Stimulated activated CD4-positive, alpha-beta T cell treated with anti-CD3 and anti-CD28 coated beads, Interleukin-15, amount 100 ng/mL, for 24 hours (primary cell): ENCODE measurements at places on chromosomes 1 and 21.

DNA sequence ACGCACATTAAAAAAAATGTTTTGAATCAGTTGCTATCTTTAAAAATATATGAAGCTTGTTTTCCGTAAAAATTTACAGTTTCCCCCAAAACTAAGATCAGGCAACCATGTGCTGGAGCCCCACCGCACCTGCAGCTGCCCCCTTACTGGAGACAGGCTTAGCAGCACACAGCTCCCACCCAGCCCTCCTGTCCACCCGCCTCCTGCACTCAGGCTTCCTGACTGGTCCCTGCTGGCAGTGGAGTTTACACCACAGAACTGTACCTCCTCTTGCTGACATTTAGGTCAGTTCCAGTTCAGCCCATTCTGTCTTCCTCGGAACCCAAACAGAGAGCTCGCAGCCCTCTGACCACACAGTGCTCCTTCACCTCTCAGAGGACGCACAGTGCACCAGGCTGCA, 2.1 kb downstream of the GPR161 start:
- DNase-seq: no peak

DNA sequence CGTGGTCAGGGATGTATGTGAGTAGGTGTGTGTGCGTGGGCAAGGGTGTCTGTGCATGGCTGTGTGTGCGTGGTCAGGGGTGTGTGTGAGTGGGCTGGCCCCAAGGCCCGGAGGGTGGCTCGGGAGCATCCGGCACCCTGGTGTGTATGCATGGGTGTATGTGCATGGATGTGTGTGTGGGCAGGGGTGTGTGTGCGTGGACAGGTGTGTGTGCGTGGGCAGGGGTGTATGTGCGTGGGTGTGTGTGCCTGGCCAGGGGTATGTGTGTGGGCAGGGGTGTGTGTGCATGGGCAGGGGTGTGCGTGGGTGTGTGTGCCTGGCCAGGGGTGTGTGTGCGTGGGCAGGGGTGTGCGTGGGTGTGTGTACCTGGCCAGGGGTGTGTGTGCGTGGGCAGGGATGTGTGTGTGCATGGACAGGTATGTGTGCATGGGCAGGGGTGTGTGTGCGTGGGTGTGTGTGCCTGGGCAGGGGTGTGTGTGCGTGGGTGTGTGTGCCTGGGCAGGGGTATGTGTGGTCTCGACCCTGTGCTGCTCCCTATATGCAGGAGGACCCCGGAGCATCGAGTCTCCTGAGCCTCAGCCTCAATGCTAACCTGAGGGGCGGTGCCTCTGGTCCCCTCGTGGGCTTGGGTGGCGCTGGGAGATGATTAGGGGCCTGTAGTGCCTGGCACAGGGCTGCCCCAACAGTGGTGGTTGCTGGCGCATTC, 16.3 kb downstream of the ARHGEF16 start:
- no peak for DNase-seq

DNA sequence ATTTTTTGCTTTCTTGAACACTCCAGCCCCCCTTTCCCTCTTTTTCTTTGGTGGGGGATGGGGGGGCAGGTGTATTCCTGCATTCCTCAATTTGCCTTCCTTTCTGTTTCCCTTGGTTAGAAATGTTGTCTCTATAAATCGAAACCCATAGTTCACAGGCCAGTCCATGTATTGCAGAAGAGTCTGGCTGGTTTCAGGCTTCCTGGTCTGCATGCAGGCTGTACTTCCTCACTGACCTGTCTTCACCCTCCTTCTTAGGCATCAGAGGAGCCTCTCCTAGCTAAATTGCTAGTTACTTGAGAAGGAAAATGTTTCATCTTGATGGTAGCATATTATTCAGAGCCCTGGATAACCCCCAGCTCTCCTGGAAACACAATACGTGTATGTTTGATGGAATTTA, 140.0 kb downstream of the SPATA46 start:
- no peak for DNase-seq

DNA sequence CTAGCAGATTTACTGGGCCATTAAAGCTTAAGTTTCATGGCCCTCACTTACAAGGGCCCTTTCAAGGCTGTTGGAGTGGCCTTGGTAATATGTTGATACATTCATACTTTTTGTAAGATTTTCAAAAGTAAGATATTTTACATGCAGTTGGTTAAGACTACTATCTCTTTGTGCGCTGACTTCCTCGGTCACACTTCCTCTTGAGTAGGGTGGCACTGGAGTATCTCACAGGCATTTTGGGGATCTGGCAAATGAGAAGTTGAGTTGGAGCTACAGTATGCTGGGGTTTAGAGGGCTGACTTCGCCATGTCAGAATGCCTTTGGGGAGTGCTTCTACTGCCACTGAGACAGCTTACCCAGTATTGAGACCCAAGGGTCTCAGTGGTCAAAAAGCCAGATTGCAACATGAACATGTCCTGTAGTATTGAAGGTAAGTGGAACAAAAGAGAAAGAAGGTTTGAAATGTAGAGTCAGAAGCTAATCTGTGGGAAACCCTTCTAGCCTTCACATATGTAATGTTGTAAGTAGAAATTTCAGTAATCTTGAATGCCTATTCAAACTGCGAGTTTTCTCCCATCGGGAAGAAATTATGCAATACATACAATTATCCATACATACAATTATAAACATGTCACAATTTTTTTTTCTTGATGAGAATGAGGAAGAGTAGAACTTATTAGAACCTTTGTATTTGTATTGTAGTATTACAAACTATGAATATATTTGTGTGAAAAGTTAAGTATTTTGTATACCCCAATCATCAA, 32.3 kb upstream of the RALGPS2 start:
- no peak for DNase-seq

DNA sequence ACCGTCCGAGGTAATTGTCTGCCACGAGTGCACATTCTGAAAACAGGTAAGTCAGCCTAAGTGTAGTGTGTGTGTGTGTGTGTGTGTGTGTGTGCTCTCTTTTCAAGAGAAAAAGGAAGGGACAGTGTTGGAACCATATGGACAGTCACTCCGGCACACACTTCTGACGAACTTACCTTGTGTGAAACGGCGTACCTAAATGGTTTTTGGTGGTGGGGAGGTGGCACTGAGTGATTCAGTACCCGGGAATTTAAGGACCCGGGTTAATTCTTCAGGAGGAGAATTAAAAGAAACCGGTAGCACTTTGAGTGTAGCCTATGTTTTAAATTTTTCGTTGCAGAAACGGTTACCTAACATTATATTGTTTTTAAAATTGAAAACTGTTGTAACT, 286 bp downstream of the ODR4 start:
- no peak for DNase-seq

DNA sequence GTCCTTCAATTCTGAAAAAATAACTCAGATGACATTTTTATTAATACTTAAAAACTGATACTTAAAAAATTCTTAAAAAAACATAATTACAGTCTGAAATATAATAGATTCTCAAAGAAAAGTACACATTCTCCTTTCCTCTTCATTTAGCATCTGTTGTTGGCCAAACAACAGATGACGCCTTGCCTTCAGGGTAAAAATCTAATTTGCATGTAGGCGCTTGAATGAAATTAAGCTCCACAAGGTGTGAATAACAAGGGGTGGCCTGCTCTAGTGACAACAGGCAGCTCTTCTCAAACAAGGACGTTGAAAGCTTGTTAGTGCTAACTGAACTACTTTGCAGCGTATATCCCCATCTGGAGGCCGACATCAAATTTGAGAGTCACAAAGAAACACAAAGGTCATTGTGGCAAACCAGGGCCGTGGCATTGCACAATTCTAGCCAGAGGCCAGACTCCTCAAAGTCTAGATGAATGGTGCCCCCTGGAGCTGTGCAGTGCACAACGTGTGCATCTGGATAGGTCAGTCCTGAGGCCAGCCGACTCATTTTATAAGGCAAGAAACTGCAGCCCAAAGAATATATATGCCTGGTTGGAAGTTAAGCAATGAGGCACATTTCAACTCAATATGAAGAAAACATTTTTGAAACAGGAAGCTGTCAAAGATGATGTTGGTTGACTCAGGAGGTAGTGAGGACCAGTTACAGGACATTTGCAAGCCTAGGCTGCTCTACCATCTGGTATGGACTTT, 459.2 kb upstream of the RUNX1 start:
- DNase-seq: no peak

- DNase-seq: no peak
Measured at GRCh38 chr1:223878598-223879325, 33.0 kb upstream of the TP53BP2 start.

DNA sequence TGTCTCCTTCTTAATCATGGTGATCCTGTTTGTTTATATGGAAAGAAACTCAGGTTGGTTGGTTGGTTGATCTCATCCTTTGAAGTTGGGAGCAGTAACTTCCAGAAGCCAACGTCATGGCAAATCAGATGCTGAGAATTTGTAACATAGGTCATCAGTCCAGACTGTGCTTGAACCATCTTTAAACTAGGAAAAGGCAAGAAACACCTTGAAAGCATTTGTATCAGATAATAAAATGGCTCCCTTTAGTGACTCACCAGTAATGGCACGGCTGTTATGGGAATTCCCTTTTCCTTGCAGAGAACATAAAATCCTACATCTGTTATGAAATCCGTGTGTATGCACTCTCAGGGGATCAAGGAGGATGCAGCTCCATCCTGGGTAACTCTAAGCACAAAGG, 58.1 kb downstream of the SERBP1 start:
- DNase-seq: no peak

DNA sequence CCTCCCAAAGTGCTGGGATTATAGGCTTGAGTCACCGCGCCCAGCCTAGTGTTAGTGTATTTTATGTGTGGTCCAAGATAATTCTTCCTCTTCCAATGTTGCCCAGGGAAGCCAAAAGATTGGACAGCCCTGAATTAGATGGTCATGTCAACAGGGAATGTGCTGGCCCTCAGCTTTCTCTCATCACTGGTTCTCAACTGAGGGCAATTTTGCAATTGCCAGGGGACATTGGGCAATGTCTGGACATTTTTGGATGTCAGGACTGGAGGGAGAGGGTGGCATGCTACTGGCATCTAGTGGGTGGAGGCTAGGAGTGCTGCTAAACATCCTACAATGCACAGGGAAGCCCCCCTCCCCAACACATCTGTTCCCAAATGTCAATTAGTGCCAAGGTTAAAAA, 95.0 kb downstream of the LAMC2 start:
- no peak for DNase-seq

DNA sequence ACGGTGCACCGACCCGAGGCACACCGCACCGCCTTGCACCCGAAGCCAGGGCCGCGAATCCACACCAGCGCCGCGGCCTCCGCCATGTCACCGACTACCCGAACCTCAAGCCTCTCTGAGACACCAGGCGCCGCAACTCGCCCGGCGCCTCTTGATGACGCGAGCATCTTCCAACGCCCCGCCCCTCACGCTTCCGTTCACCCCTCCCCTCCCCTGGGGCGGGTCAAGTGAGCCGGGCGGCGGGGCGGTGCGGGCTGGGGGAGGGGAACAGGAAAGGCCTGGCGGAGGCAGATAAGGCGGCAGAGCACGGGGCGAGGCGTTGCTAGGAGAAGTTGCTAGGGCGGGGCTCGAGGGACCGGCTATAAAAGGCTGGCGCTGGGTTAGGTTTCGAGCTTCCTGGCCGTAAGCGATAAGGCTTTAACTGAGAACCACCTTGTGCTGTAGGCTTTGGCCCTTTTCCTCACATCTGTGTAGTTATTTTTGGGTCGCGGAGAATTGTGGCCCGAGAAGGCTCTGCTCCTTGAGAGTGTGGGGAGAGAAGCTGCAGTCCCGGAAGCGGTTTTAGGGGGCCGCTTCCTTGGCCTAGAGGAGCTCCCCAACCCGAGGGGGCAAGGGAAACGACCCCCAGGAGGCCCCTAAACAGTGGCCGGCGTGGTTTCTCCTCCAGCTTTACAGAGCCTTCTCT, at the start of gene SDE2:
SDE2 (minus strand) TSS at position 117 of the 685 bp plus-strand sequence; CDS start at position 86, 31 bp downstream.
- DNase-seq: peak; percentile 100

- DNase-seq: no peak
Measured at GRCh38 chr1:177849130-177849529, 120.7 kb downstream of the SEC16B start.

DNA sequence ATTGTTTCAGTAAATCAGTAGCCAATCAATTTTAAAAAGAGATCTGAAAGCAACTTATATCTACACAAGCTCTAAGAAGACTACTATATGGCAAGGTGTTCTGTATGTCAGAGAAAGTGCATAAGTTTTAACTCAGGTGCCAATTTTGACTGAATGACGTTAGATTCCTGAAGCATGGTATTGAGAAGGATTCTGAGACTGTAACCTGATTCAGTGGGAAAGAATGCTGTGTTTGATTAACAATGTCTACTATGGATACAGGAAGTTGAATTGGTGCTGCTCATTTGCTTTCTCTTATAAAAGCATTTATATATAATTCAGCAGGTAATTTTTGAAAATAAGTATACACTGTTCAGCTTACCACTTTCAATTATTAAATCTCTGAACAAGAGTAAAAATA, 156.3 kb downstream of the PAPPA2 start:
- DNase-seq: no peak

GRCh38 chr1:65494671-65495070, 74.2 kb downstream of the LEPR start:
- DNase-seq: no peak

- no peak for DNase-seq
Measured at GRCh38 chr1:67647036-67647798, 37.8 kb upstream of the GADD45A start.
